ENCODE measurements at places on chromosomes 12 and 14.

DNA sequence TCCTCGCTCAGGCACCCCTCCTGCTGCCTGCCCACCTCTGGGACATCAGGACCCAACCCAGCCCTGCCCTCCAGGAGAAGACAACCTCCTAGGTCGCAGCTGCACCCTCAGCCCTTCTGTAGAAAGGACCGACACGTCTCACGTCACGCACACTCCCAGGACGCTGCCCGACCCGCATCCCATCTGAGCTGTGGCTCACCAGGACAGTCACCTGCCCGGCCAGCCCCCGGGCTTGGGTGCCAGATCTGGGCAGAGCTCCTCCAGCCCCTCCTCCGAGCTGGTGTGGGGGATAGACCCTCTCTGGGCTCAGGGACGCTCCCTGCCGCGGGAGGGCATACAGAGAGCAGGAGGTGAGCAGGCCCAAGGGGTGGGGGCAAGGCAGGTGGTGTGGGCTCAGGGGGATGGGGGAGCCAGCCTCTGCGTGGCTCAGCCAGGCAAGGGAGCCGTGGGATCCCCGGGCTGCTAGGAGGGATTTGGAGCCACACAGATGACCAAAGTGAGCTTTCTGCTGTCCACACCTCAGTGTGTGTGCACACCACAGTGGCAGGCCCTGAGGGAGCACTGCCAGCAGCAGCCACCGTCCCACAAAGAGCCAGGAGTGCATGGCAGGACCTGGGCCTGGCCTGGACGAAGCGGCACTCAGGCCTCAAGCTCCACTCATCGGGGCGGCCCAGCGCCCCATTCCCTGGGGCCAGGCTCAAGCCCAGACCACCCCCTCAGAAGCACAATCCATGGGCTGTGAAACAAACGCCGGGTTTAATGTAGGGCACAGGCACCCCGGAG is 13.6 kb downstream of the DEGS2 start:
- no peak for DNase-seq

DNA sequence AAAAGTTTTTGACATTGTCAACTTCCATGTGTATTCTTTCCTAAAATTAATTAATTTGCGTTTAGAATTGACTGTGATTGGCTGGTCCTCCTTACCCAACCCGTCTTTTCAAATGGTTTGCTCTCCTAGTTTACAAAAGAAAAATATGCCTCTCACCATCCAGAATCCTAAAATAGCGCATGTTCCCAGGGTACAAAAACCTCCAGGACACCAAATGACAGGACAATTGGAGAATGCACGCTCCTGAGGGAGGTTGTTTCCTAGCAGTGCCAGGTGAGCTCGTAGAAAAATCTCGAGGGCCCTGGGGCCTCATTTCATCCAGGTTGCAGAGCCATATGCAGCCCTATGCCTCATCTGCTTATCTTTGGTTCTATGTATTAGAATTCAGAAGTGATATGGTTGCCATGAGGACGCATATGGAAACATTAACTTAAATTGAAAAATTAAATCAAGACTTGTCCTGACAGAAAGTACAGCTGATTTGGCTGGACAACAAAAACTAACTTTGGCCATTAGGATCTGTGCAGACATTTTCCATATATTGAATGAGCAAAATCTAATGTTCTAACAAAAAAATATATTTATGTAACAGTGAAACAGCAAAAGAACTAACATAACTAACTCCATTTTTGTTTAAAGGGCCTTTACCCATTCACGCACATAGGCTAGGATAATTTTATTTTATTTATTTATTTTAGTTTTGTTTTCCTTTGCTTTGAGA is 28.2 kb upstream of the EGLN3 start:
- no peak for DNase-seq

DNA sequence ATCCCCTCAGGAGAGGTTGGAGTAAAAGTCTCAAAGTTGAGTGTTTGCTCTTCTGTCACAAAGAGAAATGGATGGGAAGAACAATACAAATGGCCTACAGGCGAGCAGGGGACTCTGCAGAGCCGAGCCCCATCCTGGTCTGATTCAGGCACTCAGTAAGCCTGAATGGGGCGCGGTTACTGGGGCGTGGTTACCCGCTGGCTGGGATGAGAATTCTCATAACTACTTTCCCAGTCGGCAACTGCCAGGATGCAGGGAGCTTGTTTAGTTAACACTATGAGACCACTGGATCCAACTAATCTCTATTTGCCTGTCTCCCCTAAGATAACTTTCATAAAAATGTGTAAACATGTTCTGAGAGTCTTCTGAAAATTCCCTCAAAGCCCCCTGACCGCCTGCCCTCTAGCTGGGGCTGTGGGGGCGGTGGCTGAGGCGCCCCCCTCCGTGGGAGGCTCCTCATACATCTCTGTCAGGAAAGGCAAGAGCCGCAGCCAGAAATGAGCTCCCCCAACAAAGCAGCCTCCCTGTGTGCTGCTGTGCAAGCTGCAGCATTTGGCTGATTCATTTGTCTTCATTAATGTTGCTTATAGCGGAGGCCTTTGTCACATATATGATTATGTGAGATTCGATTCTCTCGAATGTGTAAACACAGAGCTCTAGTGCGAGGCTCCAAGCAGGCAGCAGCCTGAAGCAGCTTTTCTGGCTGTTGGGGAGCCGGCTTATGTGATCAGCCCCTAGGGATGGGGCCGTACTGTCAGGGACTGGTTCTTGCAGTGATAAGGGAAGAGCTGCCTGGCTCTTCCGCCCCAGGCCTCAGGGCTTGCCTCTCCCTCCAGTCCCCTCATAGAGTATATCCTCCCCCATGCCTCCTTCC is 126.1 kb upstream of the ARHGAP5 start:
- DNase-seq, result no peak

DNA sequence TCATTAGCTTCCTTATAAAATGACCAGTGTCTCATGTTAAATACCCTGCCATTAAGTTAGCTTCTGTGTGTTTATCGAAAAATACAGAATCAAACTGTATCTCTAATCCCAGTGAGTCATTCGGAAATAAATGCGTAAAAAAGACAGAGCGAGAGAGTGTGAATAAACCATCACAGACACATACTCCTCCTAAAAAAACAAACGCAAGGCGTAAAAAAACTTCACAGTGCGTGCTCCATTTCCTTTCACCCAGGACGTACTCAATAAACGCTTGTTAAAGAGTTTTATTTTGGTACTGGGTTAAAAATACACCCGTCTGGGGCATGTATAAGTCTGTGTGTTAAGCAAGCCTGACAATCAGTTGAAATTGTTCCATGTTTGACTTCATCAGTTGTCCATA is 58.8 kb upstream of the ISM2 start:
- DNase-seq, result no peak

DNA sequence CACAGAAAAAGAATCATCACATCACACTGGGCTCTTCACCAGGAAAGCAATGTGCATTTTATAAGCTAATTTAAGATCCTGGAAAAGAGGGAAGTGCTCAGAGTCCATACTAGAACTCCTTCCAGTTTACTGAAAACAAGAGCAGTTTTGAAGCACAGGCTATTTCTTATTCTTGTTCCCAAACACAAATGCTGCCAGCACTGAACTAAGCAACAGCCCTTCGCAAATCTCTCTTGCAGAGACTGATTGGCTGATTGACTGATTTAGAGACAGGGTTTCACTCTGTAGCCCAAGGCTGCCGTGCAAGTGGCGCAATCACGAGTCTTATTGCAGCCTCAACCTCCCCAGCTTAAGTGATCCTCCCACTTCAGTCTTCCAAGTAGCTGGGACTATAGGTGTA is 44.8 kb downstream of the BCL2L14 start:
- no peak for DNase-seq

GRCh38 chr12:22282283-22282682 is 52.2 kb downstream of the ST8SIA1 start:
- no peak for DNase-seq

DNA sequence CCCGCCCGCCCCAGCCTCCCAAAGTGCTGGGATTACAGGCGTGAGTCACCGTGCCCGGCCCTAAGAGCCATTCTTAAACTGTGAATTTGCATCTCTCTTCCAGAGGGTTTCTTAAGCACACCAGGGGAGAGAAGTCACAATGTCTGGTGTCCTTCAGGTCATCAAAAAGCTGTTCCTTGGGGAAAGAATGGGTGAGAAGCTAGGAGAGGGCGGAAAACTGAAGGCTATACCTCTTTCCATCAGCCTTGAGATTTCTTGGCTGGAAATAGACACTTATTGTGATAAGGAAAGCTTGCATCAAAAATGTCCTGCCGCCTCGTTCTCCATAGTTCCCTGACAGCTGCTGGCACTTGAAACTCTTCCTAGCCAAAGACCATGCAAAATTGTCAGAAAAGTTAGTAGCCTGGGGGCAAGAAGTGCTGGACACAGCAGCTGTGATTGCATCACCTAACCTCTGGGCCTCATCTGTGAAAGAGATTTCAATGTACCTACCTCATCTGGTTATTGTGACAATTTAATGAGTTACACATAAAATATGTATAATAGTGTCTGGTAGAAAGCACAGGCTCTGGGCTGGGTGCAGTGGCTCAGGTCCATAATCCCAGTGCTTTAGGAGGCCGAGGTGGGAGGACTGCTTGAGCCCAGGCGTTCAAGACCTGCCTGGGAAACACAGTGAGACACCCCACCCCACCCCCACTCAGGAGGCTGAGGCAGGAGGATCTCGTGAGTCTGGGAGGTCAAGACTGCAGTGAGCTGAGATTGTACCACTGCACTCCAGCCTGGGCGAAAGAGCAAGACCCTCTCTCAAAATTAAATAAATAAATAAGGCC is 9.7 kb upstream of the UBC start:
- DNase-seq, result no peak

- DNase-seq, result no peak
These were observed 104.1 kb downstream of the IGF1 start for GRCh38 chr12:102376181-102376747.

DNA sequence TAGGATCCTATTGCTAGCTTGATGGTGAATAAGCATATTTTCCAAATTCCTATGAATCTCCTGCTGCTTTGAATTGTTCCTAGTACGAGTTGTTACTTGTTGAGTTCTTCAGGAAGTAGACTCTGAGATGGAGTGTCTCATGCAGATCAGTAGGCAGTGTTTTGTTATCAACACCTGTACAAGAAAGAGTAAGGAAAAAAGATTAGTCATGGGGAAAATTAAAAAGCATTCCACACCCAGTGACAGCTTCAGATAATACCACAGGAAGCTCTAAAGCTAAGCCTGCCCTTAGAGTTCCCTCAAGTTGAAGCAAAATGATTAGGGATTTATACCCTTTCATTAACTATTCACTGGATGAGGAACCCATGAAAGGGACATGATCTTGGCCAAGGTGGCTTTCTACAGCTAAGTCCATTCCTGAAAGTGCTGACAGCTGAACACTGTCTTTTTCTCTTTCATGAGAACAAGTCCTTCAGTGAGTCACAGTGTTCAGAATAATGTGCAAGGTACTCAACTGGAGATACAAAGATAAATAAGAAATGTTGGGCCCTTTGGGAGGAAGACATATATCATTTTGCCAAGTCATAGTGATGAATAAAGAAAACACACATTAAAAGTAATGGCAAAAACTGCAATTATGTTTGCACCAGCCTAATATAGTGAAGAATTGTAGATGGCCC is 49.1 kb downstream of the CCER1 start:
- DNase-seq, result no peak

DNA sequence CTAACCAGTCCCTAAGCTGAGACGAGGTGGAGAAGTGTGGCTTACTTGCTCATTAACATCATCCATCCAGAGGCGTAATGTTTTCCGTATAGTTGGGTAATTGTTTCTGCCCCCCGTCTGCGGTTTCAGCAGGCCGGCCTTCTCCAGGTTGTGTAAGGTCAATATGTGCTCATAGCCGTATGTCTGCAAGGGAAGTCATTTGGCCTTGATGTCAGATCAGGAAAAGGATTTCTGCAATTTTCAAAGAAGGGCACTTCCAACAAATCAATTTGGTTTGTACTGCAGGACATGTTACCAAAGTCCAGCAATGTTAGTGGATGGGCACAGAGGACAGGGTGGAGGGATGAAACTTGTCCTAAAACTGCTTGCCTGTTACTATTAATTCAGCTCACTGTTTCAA is 9.9 kb upstream of the DIABLO start:
- DNase-seq, result no peak

- DNase-seq, result no peak
These were observed 348.0 kb upstream of the SOX5 start for GRCh38 chr12:24297516-24297915.

DNA sequence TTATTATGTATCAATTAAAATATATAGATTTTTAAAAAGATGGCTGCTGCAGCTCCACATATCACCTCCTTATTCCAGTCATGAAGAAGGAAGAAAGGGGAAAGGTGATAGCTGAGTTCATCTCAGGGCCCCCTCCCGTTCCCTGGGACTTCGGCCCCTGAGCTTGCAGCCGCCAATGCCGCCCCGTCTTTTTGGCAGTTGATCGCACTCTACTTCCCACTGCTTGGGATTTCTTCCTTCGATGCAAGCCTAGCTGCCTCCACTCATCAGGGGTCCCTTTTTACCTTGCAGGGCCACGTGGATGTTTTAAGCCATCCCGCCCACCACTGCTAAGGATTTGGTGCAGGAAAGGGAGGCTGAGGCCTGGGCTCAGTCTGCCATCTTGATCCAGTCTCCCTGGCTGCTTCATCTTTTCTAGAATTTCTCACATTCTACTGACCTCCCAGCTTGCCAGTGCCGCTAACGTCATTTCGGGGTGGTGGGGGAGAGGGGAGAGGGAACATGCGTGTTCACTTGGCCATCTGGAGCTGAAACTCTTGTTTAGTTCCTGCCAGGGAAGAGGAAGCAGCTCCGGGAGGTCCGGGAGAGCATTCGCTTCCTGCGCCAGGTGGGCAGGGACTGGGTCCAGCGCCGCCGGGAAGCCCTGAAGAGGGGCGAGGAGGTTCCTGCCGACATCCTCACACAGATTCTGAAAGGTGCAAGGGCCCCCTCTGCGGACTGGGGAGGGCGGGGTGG is 31.3 kb downstream of the CYP46A1 start:
- no peak for DNase-seq

DNA sequence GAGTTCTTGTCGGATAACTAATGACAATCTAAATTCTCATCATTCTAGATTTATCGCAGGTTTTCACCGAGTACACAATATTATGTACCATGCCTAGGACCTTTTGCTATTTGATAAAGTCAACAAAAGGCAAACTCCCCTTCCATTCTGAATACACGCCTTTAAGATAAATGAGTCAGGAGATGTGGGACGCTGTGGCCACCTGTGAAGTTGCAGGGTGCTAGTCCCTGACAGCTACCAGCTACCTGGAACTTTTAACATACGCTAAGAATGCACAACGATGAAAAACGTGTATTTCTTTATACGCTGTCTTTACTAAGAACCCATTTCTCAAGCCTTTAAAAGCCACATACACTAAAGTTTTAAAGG is 678 bp downstream of the MDM1 start:
- no peak for DNase-seq

DNA sequence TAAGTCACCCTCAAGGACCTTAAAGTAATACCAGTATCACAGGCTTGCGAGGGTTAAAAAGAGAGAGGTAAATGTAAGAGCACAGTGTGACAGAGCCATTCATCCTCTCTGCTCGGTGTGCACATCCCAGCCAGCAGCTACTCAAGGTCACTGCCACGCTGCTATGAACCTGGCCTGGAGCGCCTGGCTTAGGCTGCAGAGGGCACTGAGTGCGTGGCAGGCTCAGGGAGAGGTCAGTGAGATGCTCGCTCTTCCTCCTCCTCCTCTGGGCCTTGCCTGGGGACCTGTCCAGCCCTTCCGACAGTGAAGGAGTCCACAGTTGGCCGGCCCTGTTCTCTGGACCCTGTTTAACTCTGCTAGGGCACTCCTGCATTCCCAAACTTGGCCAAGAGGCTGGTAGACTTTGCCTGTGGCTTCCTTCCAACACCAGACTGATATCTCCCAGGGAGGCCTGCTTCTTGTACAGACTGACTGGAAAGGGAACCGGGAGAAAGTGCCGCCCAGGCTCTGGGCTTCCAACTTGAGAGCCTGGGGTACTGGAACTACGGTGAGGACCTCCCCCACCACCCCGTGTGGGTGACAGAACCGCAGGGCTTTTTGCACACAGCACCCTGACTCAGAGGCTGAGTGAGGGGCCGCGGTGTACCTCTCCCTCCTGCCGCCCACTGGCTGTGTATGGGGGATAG is 62.6 kb upstream of the CORO1C start:
- no peak for DNase-seq

Data from activated CD4-positive, alpha-beta T cell treated with anti-CD3 and anti-CD28 coated beads, Interleukin-2, amount 50 U/mL, for 24 hours (primary cell).